Jurkat, Clone E6-1 (cell line): ENCODE measurements at places on chromosomes 5 and 9.

DNA sequence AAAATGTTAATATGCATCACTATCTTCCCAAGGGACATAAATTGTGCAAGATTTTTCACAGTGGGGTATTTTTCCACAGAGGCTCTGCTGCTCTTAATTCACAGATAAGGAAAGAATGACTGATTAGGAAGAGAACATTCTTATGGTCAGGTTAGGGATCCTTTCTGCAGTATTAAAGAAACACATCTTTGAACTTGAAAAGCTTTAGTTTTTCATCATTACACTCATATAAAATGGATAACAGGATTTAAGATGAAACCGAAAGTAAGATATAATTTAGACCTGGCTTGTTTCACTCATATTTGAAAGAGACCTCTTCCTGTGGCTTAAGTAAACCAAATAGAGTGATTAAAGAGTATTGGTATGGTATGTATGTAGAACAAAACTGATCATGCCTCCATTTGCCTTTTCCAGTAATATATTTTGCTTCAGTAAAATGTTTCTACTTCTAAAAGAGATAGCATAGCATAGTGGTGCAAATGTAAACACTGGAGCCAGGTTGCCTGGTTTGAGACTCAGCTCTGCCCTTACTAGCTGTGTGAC is 160.0 kb downstream of the PRR16 start:
- DNase-seq: peak; percentile 8

- no peak for DNase-seq
These were observed 27.6 kb downstream of the KIF4B start for GRCh38 chr5:155040984-155041653.

DNA sequence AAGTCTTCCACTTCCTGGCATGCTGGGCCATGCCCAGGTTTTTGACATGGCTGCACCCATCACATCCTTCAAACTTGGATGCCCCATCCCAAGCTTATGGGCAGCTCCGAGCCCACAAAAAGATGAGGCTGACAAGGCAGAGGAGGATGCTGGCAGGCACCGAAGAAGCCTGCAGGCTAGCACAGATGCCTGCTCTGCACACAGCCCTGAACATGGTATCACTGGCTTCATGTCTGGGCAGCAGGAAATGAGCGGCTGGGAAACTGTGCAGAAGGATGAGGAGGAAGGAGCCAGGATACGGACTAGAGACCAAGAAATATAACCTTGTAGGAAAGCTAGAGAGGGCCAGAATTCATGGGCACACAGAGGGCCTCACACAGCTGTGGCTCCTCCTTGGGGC is 14.8 kb downstream of the CAMK2A start:
- no peak for DNase-seq

DNA sequence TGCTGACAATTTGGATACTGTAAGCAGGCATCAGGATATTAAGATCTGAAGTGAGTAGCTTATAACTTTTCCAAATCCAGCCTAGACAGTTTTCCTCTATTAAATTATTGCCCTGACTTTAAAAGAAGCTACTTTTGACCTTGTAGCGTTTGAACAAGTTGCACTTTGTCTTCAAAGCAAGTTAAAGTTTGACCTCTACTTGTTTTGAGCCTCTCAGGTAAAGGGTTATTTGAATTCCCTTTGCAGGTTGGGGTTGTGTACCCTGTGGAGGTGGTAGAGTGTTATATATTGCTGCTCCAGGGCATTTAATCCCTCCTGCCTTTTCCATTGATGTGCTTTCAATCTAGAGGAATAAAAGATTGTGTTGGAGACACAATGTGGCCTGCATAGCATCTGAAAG is 30.1 kb downstream of the FXN start:
- no peak for DNase-seq
